Stimulated activated CD8-positive, alpha-beta memory T cell treated with anti-CD3 and anti-CD28 coated beads, Interleukin-7, amount 100 ng/mL, for 1 hour (primary cell): ENCODE measurements at places on chromosomes 2 and 18.

- DNase-seq, result no peak
These were observed 111.5 kb downstream of the COMMD1 start for GRCh38 chr2:62016957-62017356.

DNA sequence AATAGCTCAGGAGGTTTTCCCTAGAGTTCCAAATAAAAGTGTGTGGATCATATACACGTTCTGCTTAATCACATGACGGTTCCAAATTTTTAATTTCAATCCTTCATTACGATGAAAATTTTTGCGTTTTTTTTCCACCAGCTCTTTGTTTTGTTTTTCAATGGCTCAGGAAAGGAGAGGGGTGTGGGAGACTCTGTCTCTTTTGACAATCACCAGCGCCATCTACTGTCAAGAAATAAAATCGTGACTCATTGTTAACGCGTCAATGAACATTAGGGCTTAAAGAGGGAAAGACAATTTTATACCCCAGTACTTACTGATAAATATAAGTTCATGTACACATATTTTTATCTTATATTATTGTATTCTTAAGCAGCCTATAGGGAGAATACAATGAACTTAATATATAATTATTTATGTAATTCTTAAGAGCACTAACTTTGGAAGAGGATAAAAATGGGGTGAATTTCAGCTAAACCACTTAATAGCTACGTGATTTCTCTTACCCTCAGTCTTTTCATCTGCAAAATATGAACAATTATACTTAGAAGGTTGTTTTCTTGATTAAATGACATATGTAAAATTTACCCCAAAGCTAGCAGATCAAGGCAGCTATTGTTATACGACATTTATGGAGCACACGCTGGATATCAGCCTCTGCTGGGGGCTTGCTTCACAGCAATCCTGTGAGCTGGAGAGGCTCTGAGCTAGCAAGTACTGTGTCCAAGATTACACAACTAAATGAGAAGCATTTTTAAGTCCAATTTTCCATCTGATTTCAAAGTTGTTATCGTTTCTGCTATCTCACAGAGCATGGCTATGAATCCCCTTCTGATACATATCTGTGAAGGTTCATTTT, 47.4 kb upstream of the RMDN2 start:
- DNase-seq, result no peak

DNA sequence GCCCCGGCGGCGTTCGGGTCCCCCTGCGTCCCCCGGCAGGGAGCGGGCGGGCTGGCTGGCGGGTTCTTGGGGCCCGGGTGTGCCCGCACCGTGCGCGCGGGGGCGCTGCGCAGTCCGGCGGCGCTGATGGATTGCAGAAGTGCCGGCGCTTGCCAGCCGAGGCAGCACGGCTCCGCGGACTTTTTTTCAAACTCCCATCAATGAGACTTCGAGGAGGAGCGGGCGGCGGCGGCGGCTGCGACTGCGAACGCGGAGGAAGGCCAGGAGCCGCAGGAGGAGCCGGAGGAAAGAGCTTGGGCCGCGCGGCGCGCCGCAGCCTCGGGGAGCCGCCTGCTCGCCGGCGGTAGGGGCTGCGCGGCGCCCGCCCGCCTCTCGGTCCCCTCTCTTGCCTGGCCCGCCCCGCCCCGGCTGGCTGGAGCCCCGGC, at the start of gene GLI2:
Gene GLI2 (plus strand): TSS at position 123 of the 425 bp plus-strand sequence. CDS start 61,453 bp downstream, outside the sequence.
- no peak for DNase-seq

DNA sequence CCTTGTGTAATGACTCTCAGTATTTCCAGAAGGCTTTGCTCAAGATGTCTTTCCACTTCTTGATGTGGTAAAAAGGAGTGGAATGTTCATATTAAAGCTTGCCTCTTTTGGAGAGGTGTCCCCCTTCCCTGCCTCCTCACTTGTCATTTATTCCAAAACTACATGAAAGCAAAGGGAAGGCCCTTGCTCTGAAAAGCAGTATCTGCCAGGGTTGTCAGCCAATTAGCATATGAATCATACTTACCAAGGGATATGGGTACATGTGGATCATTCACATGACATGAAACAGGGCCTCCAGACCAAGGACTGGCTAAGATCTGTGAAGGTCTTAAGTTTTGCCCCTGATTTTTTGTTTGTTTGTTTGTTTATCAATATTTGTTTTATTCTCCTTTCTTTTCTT, 31.3 kb downstream of the ANXA4 start:
- no peak for DNase-seq
